ENCODE measurements at places on chromosomes 12 and 14. TPM values are rescaled to one million over a fixed set of nuclear protein-coding genes. Genes with fewer than 3 reads are reported as not detected.

Gene GCH1
- 22.5 TPM for polyA plus RNA-seq

Gene GTF2A1
- polyA plus RNA-seq, result 14.1 TPM

Gene LMO3
- polyA plus RNA-seq, result 61.9 TPM

Gene MNAT1
- 35.6 TPM for polyA plus RNA-seq

Gene ASCL1
- polyA plus RNA-seq, result 15.3 TPM

Gene EXOC5
- 25.2 TPM for polyA plus RNA-seq

Gene EML1
- polyA plus RNA-seq, result 1.7 TPM

Gene PLEKHD1
- 0.30 TPM for polyA plus RNA-seq
